ENCODE measurements at places on chromosomes 1 and 21. TPM values are rescaled to one million over a fixed set of nuclear protein-coding genes. Genes with fewer than 3 reads are reported as not detected.

The TSSK3 gene
- total RNA-seq, result 7.2 TPM

The LHX8 gene
- total RNA-seq, result not detected

The NRDC gene
- 100 TPM for total RNA-seq

The OR2L8 gene
- total RNA-seq, result 0.23 TPM

- DNase-seq, result no peak
Observed at GRCh38 chr1:192702212-192702902, 66.4 kb downstream of the RGS13 start.

DNA sequence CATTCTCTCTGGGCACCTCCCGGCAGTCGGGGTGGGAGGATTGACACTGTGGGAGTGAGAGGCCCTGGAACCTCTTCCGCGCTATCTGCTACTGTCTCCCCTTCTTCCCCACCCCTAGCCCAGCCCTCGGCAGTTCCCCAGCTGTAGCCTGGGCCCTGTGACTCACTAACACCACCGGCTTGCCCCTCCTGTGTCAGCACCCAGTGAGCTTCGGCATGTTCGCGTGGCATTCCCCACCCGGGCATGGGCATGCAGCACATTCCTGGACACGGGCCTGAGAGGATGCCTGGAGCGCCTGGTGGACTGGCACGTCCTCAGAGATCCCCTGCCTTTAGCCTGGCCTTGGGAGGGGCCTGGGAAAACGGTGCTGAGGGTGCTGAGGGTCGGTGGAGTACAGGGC is 1.3 kb downstream of the CDK18 start:
- no peak for DNase-seq

GRCh38 chr1:172724232-172724631 is 65.3 kb downstream of the FASLG start:
- no peak for DNase-seq

Data from naive thymus-derived CD4-positive, alpha-beta T cell (primary cell).